ENCODE measurements at places on chromosomes 13 and 19. TPM values are rescaled to one million over a fixed set of nuclear protein-coding genes. Genes with fewer than 3 reads are reported as not detected.

GRCh38 chr13:98543378-98544103 lies 33.4 kb downstream of the STK24 start:
- DNase-seq: no peak

GRCh38 chr13:27956576-27957300 lies 12.4 kb downstream of the CDX2 start:
- no peak for DNase-seq

NXNL1 gene
- polyA plus RNA-seq: 0.26 TPM

DNA sequence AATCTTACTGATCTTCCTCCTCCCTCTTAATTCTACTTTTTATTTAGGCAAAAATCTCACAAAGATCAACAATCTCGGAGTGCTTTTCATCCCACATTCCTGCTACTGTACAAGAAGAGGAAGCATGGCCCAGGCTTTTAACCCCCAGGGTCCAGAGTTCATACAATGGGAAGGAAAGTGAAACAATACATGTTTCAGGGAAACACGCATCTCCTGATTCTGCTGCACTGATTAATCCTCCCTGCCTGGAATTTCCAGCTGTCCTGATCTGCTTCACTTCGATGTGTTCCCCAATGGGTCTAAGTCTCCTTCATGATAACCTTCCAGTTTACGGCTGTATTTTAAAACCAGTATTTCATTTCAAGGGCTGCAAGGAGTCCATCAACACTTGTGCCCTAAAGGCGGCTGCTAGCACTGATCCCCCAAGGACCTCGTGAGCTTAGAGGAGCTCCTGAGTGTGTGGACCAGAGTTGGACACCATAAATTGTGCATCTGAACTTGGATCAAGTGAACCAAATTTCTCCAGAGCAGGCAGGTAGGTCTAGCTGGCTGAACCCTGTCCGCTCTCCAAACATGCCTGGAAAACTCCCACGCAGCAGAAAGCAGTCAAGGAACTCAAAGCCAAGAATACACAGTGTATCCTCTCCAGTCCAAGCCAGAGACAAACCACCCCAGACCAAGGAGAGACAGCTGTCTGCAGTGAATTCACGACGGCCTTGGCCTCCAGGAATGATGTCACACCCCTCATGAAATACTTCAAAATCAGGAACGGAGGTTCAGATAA lies 44.3 kb downstream of the COL4A1 start:
- DNase-seq: no peak

GRCh38 chr19:7477758-7478157 lies 11.1 kb downstream of the PEX11G start:
- DNase-seq: no peak

GRCh38 chr13:100630555-100630954 lies 42.0 kb upstream of the GGACT start:
- DNase-seq: no peak

- no peak for DNase-seq
These were observed 5.8 kb downstream of the PPP6R1 start for GRCh38 chr19:55252760-55253663.

- DNase-seq: no peak
These were observed 12.4 kb downstream of the ATP12A start for GRCh38 chr13:24692561-24692960.

- no peak for DNase-seq
These were observed 11.5 kb downstream of the CEACAM19 start for GRCh38 chr19:44682807-44683206.

MUC16 gene
- polyA plus RNA-seq: not detected

PTH2 gene
- polyA plus RNA-seq: not detected

DNA sequence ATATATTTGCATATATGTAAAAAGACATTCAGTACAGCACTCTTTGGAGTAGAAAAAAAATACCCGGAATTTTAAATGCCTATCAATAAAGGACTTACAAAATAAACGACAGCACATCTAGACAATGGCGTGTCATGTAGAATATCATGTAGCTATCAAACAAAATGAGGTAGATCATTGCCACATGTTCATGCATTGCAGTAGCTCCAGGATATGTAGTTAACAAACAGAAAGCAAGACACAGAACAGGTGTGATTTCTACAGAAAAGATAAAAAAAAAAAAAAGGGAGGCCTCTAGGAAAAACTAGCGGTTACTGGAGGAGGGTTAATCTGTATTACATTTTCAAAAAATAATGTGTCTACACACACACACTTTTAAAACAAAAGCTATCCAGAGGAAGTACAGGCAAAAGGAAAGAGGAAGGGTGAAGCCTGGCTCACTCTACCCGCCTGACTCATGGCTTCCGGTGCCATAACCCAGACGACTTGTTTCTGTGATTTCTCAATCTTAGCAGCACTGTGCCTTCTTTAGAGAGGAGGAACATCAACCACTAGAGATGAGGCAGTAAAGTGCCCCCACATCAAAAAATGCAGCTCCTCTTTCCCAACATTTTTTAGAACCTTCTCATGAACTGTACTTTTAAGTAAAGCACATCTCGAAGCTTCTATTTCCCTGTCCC lies 6.9 kb downstream of the KCTD12 start:
- no peak for DNase-seq

ZNF83 gene
- 67.8 TPM for polyA plus RNA-seq

C3 gene
- polyA plus RNA-seq: 123 TPM

DNA sequence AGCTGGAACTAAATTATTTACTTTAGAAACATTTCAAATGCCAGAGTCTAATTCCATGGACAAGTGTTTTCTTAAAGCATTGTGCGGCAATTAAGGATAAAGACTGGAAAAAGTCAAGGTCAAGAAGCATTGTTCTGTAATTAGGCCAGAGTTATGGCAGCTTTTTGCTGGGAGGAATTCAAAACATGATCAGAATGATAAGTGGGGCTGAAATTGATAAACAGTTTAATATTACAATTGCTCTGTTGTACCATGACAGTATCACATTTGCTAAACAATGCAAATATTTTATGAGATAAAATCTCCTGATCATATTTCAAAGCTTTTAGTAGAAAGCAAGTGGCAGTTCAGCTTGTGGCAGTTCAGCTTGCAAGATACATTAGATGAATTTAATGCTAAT lies 513.7 kb downstream of the GPC6 start:
- no peak for DNase-seq

- peak; percentile 77 for DNase-seq
These were observed at the start of gene SYDE1 for GRCh38 chr19:15107061-15108010. Gene SYDE1, plus strand, starts transcription at chr19:15107401. Its CDS starts 33 bp downstream, at chr19:15107434.

GRCh38 chr13:42190529-42190928 lies 81.4 kb upstream of the AKAP11 start:
- DNase-seq: no peak

DNA sequence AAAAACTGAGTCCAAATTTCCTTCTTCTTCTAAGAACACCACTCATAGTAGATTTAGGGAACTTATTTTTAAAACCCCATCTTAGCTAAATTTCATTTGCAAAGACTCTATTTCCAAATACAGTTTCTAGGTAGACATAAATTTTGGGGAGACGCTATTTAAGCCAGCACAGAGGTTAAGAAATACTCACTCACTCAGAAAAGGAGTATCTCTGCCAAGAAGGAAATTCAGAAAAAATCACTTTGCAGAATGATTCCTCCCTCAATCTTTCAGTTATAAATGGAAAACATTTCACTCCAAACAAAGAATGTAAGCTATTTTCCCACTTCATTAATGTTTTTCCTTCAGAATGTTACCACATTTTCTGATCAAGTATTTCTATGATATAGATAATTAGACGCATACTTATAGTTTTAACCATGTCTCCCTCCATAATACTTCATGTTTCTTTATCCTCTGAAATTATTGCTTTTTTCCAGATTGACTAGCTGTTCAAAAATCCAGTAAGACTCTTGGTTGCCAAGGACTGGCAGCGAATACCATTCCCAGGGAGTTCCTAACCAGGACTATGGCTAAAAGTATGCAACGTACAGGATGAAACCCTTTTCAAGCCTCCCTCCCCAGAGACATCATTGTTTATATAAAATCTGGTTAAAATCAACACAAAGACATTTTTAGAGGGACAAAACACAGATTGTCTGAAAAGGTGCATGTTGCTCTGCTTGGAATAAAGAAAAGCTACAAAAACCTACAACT lies 52.5 kb upstream of the RXFP2 start:
- DNase-seq: no peak

DNA sequence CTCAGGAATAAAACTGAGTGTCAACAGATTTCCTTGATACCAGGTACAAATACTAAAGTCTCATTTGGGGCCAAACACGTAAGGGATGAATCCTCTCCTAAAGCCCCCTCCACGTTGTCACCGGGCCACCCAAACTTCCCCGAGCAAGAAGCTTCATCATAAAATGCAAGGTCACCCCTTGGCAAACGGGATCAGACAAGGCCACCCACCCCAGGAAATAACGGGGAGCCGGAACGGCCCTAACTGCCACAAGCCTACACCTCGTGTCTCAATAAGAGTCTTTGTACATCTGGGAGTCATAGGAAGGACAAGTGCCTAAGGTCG lies 717 bp downstream of the EEF2 start:
- no peak for DNase-seq

DNA sequence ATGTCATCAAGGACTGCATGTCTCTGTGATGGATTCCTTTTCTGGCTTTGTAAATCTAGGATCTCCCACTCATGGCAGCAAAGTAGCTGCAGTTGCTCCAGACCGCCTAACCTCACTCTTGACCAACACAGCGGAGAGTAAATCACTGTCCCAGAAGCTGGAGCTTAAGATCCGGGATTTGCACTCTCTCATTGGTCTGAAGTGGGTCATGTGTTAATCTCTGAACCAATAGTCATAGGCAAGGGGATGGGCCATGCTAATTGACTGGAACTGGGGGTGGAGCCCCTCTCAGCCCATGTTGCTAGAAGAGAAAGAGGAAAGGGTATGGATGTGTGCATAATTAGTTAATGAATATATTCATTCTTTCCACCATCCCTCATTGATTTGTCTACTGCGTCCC lies 34.0 kb downstream of the VAV1 start:
- DNase-seq: no peak

DNA sequence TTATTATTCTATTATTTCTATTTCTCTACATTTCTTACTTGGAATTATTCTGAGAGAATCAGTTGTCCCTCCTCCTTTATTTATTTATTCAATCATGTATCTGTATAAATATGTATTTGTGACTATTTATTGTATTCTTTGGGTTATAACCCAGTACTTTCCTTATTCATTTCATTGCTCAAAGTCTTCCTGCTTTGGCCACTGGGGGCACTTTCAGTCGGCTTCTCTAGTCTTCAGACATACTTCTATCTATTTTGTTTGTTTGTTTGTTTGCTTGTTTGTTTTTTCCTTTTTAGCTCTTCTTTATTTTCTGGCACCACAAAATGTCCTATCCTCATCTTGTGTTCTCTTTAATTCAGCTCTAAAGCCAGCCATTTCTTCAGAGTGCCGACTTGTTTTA lies 260.4 kb downstream of the NALCN start:
- DNase-seq: no peak

DNA sequence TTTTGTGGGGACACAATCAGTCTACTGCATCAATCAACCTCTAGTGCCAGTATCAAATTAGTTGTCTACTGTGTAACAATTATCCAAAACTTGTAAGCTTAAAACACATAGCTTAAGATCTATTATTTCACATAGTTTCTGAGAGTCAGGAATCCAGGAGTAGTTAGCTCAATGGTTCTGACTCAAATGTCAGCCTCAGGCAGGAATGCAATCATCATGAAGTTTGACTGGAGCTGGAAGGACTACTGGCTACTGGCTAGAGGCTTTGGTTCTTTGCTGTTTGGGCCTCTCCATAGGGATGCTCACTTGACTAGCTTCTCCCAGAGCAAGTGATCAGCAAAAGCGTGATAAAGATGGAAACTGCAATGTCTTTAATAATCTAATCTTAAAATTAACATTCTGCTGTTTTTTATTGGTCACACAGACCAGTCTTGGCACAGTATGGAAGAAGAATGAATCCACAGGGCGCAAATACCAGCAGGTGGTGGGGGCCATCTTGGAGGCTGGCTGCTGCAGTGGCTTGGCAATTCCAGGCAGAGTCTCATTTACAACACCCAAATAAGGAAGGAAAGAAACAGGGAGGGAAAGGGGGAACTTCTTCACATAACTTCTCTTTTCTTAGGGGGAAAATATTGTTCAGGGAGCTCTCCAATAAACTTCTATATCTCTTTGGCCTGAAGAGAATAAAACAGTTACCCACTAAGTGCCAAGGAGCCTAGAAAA lies 15.7 kb downstream of the CAB39L start:
- no peak for DNase-seq
